ENCODE measurements at places on chromosomes 3 and 15.
A peak's percentile ranks its signal among the peaks of the same experiment; 100 is the strongest.

- peak; percentile 23 for DNase-seq
Measured at GRCh38 chr3:172808969-172809546, 58.5 kb downstream of the ECT2 start.

DNA sequence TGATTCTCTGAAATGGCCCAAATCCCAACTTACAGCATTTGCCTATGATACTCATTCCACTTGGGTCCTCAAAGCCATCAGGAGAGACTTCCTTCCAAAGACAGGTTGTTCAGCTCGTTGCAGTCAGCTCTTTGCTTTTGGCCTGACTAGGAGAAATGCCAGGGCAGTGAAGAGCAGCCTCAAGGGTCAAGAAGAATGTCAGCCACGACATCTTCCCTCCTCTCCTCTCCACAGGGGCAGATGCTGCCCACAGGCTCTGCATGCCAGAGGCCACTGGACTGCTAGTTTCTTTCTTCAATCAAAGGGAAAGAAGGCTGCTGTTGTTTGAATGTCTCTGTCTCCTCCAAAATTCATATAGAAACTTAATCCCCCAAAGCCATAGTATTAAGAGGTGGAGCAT lies 201.7 kb upstream of the PFN2 start:
- no peak for DNase-seq

DNA sequence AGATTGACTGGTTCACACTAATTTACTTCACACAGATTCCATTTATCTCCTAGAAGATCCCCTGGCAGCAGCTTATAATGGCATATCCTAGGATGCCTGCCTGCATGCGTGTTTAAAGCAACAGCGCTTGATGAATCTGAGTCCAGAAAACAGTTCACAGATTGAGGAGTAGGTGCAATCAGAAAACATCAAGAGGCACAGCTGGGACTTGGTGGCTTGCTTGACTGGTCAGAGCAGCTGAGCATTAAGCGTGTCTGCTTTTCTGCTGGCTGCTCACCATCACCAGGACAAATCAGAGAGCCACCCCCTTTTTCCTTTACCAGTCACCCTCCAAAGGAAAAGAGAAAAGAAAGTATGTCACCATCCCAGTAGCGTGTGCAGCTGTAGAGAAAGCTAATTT lies 223.6 kb downstream of the WDR72 start:
- no peak for DNase-seq

- no peak for DNase-seq
Measured at GRCh38 chr3:112925969-112926368, 48.9 kb downstream of the CD200R1 start.

DNA sequence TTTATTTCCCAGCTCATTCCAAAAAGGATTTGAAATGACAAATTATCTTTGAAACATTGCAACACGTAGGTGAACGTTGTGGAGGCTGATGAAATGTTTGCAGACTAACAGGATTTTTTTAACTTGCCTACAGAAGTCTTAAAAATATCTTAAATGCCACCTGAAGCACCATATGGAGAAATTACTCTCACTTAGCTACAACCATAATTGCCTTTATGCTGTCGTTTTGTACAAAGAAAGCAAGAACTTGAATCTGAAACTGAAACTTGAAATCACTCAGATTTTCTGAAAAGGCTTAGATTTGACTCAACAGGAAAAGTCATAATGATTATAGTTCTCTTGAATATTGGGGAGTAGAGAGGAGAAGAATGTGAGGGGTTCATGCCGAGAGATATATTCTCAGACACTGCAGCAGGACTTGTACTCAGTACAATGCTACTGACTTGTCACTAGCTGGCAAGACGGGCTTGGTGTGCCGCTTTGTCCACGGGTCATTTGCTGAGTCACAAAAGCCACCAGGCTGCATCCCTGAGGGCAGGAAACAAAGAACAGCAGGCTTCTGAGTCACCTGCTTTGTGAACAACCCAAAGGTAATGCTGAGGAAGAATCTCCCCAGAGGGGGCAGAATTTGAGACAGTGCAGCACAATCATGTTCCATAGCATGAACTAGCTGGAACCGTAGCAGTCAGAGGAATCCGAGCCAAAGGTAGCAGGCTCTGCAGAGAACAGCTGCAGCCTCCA lies 7.1 kb upstream of the FMN1 start:
- no peak for DNase-seq

DNA sequence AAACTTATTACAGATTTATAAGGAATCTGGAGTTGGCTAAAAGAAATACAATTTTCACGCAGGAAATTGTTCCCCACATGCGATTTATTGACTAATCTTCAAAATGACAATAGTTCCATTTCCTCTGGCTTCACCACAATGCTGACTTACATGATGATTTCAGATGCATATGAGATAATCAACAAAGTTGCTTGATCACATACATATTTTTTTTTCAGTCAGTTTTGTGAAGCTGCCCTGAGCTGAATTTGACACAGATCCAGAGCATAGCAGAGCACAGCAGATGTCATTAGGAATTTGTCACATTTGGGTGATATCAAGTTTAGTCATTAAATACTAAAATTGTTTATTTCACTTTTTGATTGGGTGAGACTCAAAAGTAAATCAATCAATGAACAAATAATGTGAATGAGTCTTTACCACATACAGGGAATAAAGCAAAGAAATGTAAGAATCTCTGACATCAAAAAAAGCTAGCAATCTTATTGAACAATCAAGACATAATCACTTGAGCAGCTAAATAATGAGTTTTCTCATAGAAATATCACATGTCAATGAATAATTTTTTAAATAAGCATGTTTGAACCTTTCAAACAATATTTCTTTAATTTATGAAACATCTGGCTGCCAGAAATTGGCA lies 18.3 kb downstream of the CPB1 start:
- no peak for DNase-seq

- DNase-seq = peak; percentile 83
Measured at GRCh38 chr3:193826159-193826795, 233.3 kb downstream of the OPA1 start.

DNA sequence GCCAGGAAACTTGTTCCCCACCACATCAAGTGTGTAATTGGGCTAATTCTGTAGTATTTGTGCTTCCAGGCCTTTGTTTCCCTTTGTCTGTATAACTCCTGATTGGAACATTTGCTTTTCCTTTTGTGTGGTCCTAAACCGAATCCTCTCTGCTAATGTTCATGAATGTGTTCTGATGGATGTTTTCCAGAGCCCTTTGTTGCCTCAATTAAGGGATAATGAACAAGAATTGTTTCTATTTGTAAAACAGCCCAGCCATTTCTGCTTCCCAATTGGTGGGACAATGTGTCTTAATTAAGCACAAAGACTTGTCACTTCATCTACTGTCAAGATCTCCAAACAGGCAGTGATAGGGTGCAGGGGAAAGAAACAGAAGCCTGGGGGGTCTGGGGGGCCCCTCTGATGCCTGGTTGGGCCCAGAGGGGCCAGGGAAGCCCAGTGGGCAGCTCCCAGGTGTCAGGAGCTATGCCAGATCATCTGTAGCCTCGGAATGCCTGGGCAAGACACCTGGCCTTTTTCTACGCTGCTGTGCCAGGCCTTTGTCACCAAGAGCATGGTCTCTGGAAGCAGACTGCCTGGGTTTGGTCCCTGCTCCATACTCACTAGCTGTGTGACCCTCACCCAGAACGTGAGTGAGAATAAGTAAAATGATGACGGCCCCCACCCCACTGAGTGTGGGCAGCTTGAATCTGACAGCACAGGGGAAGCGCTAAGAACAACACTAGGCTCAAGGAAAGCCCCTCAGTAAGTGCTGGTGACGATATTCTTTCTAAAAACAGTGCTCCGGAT lies 116.6 kb upstream of the PRR20G start:
- no peak for DNase-seq

DNA sequence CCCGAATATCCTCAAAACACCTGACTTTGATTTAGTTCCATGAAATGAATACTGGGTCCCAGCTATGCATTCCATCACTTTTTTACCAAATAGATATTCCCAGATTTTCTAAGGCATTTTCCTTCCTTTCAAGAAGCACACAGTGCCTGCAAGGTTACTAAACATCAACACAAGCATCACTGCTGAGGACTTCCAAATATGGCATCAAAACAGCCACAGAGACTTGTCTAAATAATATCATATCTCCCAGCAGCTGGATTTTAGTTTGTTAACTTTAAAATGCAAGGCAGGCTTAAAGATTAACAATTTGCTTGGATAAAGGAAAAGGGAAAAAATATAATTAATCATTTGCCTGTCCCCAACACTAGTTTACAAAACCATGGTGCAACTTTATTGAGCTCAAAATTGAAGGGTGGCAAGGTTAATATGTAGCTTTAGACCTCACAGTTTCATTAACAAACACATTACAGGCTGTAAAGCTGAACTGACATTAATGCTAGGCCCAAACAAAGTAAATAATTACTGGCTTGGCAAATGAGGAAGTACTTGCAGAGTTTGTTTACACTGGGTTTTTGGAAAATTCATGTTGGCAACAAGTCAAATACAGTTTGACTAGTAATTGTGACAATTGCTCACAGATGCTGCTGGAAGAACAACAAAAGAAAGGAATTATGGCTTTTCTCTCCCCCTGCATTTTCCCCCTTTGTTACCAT lies 401.7 kb upstream of the CDIN1 start:
- peak; percentile 10 for DNase-seq

DNA sequence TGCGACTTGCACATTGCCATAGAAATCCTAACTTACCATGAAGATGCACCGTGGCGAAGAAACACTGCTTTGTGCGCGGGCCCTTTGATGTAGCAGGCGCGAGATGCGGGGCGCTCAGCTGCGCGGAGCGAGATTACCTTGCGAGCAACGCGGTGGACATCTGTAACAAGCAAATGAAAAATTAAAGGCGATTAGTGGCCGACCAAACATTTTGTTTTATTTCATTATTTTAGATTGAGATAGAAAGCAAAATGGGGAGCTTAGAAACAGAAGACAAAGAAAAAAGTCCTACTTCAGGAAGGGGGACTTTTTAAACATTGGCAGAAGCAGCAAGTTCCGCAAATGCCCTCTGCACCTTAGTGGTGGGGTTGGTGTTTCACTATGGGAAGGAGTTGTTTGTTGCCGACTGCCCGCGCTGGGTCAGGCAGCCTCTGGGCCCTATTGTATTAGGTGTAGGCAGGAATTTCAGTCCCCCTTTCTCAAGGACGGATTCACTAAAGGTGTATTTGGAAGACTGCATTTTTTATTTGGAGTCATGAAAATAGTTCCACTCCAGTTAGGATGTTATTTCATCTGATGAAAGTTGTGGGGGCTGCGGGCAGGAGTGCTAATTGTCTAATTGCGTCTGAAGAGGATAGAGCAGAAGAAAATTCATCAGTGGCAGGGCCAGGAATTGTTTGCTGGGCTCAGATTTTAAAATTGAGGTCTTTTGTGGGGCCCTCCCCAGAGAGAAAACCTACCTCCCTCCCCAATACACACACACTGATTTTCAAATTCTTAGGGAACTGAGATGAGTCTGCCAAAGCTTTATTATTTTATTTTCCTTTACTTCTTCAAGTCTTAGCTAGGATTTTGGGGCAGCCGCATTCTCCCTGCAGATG lies 17.4 kb downstream of the ZIC4 start:
- DNase-seq = no peak

DNA sequence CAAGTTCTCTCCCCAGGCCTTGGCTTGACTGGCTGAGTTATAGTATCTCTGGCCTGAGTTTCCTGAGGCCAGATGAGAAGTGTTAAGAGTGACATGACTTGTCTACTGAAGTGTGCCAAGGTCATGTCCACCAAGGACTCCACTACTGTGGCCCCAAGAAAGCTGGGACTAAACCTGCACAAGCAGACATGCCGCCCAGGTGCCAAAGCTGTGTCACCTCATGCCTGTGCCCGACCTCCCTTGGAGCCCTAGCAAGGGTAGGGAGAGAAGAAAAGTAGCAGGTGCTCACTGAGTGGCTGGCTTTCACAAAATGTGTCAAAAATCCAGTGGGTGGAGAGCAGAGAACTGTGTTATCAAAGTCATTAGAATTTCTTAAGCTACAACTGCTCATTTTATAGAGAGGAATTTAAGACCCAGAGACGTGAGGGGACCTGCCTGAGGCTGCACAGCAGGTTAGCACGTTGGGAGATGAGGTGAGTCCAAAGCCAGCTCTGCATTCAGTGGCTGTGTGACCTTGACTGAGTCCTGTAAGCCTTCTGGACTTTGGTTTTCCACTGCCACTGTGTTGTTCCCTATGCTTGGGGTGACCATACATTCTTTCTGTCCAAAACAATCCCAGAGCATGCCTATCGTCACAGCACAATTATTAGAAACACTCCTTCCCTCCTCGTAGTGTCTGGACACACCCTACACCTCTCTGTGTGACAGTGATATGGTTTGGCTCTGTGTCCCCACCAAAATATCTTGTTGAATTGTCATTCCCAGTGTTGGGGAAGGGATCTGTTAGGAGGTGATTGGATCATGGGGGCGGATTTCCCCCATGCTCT lies 5.0 kb upstream of the LYSMD4 start:
- DNase-seq = no peak

DNA sequence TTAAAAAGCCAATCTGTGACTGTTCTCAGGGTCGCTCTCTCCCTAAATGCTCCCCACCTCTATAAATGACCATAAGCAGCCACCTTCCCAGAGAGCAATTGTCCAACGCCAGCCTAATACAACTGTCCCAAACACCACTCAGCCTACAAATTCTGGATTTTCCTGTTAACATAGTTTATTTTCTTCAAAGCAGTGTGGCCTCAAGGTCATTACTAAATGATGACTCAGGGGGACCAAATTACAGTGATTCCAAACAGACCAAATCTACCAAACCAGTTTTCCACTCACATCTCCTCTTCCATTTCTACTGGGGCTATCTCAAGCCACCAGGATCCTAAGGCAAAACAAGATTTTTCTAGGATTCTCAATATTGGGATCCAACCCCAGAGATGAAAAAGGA lies 22.5 kb downstream of the HEXA start:
- no peak for DNase-seq

GRCh38 chr3:73432023-73432705 lies 192.6 kb downstream of the PDZRN3 start:
- DNase-seq = peak; percentile 30

DNA sequence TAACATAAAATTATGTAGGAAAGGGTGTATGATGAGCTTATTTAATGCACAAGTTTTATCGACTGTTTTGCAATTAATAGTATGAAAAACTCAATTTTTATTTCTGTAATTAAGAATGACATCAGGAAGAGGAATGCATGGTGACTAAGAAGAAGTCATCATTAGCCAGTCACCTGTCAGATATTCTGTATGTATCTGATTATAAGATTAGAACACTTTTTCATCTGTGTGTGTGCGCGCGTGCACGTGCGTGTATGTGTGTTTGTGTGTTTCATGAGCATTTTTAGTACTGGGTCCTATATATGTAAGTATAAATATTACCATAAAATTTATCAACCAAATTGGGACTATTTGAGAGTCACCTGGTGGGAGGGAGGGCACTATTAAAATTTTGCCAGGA lies 5.0 kb upstream of the ABHD2 start:
- no peak for DNase-seq

- DNase-seq = no peak
Measured at GRCh38 chr15:89514596-89515406, 18.4 kb upstream of the RHCG start.

DNA sequence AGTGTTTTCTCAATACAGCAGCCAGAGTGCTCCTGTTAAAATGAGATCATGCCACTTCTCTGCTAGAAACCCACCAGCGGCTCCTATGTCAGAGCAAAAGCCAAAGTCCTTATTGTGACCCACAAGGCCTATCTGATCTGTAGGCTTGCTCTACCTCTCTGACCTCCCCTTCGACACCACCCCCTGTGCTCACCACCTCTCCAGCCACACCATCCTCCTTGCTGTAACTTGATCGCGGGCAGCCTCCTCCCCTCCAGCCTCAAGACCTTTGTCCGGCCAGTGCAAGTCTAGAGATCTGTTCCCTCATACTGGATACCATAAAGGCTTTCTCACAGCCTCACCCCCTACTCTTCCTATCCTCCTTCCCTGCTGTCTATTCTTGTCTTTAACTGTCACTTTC lies 1.9 kb upstream of the IGDCC4 start:
- no peak for DNase-seq

All from stromal cell of bone marrow (primary cell).